SJCRH30 (cell line): ENCODE measurements at places on chromosomes 16 and 17. TPM values are rescaled to one million over a fixed set of nuclear protein-coding genes. Genes with fewer than 3 reads are reported as not detected.

DNA sequence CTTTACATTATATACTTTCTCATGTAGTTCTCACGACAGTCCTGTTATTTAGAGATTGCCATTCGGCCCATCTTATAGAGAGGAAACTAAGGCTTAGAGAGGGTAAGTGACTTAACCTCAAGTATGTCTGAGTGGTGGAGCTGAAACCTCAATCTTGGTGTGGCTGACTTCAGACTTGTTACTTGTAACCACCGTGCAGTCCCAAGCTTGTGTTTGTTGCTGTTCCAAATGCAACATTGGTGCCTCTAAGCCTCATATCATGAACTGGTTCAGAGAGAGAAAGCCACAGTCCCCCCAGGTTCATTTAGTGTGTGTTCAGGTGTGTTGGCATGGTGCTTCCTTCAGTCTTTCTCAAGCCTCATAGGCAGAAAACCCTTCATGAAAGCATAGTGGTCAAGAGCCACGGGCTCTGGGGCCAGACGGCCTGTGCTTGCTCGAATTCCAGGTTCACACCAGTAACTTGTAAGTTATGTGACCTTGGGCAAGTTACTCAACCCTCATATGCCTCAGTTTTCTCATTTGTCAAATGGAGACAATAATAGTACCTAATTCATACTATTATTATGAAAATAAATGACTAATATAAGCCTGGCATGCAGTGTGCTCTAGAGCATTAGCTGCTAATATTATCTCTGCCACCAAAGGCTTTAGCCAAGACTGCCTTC, 39.9 kb downstream of the CDH1 start:
- H3K27me3 ChIP-seq, result no peaks in the 10 kb centered on the region
- no peaks in the 10 kb centered on the region for H3K36me3 ChIP-seq
- no peak overlapping the region for H3K27ac ChIP-seq
- DNase-seq, result no peak
- no peak overlapping the region for H3K4me3 ChIP-seq
- peaks cover 2% of the 10 kb centered on the region; the same call in 1 of the 2 replicates for H3K4me1 ChIP-seq

GRCh38 chr17:73798111-73798748, 154.0 kb upstream of the SDK2 start:
- H3K27ac ChIP-seq, result no peak overlapping the region
- H3K4me1 ChIP-seq, result peaks cover 6% of the 10 kb centered on the region; the same call in 1 of the 2 replicates
- no peaks in the 10 kb centered on the region for H3K36me3 ChIP-seq
- no peak overlapping the region for H3K4me3 ChIP-seq
- DNase-seq, result peak; percentile 44
- H3K27me3 ChIP-seq, result no peaks in the 10 kb centered on the region

DNA sequence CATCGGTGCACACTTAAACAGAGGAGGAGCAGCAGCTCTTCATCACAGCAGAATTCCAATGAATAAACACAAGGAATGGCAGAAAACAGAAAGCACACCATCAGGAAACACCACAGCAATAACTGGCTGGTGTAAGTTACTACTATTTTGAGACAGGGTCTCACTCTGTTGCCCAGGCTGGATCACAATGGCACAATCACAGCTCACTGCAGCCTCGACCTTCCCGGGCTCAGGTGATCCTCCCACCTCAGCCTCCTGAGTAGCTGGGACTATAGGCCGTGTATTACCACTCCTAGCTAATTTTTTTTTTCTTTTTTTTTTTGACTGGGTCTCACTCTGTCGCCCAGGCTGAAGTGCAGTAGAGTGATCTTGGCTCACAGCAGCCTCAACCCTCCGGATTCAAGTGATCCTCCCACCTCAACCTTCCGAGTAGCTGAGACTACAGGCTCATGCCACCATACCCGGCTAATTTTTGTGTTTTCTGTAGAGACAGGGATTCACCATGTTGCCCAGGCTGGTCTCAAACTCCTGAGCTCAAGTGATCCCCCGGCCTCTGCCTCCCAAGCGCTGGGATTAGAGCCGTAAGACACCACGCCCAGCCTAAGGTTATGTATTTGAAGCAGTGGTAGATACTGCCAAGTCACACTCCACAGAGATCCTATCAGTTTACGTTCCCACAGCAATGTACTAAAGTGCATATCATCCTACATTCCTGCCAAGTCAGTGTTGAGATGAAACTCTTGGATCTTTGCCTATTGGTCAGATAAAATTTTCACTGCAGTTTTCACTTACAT, 20.7 kb downstream of the TRAP1 start:
- H3K27ac ChIP-seq, result no peak overlapping the region
- no peaks in the 10 kb centered on the region for H3K36me3 ChIP-seq
- no peak for DNase-seq
- H3K27me3 ChIP-seq, result no peaks in the 10 kb centered on the region
- H3K4me3 ChIP-seq, result no peak overlapping the region

GRCh38 chr16:9061358-9061813, 30.1 kb upstream of the HAPSTR1 start:
- no peak overlapping the region for H3K4me3 ChIP-seq
- no peak for DNase-seq
- H3K27ac ChIP-seq, result no peak overlapping the region
- H3K4me1 ChIP-seq, result no peaks in the 10 kb centered on the region
- no peaks in the 10 kb centered on the region for H3K36me3 ChIP-seq
- H3K27me3 ChIP-seq, result no peaks in the 10 kb centered on the region

The FSCN2 gene
- 0.43 and 0.61 TPM in 2 replicates for total RNA-seq
